Naive thymus-derived CD4-positive, alpha-beta T cell (primary cell): ENCODE measurements at places on chromosomes 13 and 19. TPM values are rescaled to one million over a fixed set of nuclear protein-coding genes. Genes with fewer than 3 reads are reported as not detected.

GRCh38 chr19:35377656-35378055, 6.8 kb downstream of the GPR42 start:
- no peak overlapping the region for H3K4me3 ChIP-seq
- no peaks in the 10 kb centered on the region for H3K36me3 ChIP-seq
- no peaks in the 10 kb centered on the region for H3K4me1 ChIP-seq
- H3K27ac ChIP-seq, result no peak overlapping the region

The SLC1A5 gene
- 107 and 120 TPM in 2 replicates for total RNA-seq

The ZNF784 gene
- total RNA-seq, result 10.2 TPM

The COX7A1 gene
- total RNA-seq, result not detected

DNA sequence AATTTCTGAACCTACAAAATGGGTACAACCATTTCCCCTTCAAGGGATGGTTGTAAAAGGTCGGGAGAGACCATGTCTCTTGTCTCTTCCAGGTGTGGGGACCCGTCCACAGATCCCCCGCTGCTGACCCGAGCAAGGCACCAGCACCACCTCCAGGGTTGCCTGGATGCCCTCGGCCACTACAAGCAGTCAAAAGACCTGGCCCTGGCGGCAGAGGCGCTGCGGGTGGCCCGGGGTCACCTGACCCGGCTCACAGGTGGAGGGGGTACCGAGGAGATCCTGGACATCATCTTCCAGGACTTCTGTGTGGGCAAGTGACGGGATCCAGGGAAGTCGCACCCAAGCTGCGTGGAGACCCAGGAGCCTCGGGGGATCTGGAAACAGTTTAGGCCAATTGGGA, 4.0 kb downstream of the GTPBP3 start:
- no peak overlapping the region for H3K27ac ChIP-seq
- H3K27me3 ChIP-seq, result no peaks in the 10 kb centered on the region
- no peaks in the 10 kb centered on the region for H3K36me3 ChIP-seq
- peaks cover 6% of the 10 kb centered on the region for H3K4me1 ChIP-seq
- DNase-seq, result no peak

The ZIC5 gene
- total RNA-seq, result not detected

DNA sequence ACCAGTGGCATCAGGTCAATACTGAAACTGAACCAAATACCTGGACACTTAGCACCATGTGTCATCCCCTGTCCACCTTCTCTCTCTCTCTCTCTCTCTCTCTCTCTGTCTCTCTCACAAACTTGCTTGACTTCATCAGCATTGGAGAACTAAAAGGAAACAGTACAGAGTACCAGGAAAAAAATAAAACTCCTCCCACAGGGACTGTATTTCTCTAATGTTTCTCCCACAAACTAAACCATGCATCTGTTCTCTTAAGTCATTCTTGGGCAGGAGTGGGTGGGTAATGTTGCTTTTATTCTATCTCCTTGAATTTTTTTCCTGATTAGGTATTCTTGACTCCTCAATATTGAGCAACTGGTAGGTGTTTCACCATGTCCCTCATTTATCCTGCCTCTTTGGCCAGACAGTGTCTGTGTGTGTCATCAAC, 112.9 kb upstream of the CACNA1A start:
- H3K4me1 ChIP-seq, result no peaks in the 10 kb centered on the region
- no peaks in the 10 kb centered on the region for H3K36me3 ChIP-seq
- no peak for DNase-seq
- H3K4me3 ChIP-seq, result no peak overlapping the region
- H3K27me3 ChIP-seq, result no peaks in the 10 kb centered on the region

DNA sequence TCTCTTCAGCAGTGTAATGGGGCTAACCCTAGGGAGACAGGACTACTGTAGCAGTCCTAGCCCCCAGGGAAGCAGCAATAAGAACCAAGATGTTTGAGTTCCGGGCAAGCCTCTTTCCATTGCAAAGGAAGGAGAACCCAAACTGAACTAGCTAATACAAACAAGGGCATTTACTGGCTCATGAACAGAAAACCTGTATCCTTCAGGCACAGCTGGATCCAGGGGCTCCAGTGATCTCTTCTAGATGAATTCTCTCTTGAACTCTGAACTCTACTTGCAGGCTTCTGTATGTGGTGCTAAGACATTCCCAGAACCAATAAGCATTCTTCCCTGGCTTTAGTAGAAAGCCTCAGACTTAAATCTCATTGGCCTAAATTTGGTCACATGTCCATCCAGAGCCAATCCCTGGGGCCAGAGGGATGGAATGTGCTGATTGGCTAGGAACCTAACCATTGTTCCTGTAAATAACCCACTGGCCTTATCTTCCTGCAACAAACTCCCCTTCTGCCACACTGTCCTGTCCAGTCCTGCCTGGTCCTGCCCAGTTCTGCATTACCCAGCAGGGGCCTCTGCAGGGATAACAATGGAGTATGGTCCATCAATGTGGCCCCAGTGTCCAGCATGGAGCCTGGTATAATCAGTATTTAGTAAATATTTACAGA, 3.9 kb upstream of the PODNL1 start:
- no peak overlapping the region for H3K4me3 ChIP-seq
- H3K36me3 ChIP-seq, result no peaks in the 10 kb centered on the region
- H3K4me1 ChIP-seq, result no peaks in the 10 kb centered on the region

GRCh38 chr19:17346109-17346671, 8.8 kb downstream of the GTPBP3 start:
- peaks cover 2% of the 10 kb centered on the region for H3K27me3 ChIP-seq
- no peaks in the 10 kb centered on the region for H3K36me3 ChIP-seq
- H3K4me3 ChIP-seq, result no peak overlapping the region
- DNase-seq, result peak; percentile 46

DNA sequence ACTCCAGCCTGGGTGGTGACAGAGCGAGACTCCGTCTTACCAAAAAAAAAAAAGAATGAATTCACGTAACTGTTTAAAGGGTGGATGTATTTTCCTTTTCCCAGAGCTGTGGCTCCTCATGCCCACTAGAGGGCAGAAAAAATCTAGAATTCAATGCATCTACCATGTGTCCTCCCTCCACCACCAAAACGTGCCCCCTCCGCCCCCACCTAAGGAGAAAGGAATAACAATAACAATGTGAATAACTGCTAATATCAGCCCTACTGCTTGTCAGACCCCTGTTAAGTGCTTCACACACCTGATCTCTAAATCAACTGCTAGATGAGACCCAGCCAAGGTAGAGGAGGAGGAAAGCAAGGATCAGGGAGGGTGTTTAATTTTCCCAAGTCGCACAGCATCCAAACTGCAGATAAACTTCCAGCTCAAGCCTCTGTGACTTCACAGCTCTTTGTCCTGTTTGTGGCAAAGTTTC, 20.2 kb upstream of the PNMA8B start:
- no peaks in the 10 kb centered on the region for H3K36me3 ChIP-seq
- no peaks in the 10 kb centered on the region for H3K27me3 ChIP-seq
- no peak overlapping the region for H3K4me3 ChIP-seq
- H3K27ac ChIP-seq, result no peak overlapping the region
- peaks cover 40% of the 10 kb centered on the region for H3K4me1 ChIP-seq
- peak; percentile 47 for DNase-seq

DNA sequence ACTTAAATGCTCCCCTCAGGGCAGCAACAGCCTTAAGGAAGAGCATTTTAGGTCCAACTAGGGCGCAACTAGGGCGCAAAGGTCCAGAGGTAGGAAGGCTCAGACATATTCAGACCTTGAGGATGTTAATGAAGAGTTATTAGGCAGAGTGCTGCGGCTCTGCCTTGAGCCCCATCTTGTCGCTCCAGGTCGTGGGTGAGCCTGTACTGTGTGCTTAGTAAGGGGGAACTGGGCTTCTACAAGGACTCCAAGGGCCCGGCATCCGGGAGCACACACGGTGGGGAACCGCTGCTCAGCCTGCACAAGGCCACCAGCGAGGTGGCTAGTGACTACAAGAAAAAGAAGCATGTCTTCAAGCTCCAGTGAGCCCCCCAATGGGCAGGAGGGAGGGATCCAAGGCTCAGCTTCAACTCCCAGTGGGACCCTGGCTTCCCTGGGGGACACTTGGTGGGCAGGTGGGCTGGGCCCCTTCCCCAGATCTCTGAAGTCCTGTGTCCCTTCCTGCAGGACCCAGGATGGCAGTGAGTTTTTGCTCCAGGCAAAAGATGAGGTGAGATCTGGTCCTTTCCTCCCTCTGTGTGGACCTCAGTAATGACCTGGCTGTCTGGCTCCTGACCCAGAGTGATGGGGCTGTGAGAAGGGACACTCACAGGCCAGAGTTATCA, 4.7 kb upstream of the SHKBP1 start:
- no peak for DNase-seq
- H3K27ac ChIP-seq, result no peak overlapping the region
- H3K4me3 ChIP-seq, result no peak overlapping the region
- H3K36me3 ChIP-seq, result no peaks in the 10 kb centered on the region

The NLRP4 gene
- total RNA-seq, result not detected

DNA sequence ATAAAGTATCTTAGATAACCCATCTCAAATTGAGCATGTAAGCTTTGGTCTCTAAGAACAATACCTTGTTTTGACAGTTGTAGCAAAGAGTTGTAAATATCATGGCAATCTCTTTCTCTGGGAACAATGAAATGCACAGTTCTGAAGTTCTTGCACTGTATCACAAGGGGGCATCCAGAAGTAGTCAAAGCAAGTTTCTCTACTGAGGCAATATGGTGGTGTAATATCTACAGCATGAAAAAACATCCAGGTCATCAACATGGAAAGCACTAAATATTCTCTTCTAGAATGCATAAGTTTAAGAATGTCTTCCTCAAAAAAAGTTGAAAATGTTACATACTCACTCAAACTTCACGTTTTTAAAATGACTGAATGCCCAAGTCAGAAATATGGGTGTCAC, 19.6 kb downstream of the MTMR6 start:
- H3K4me1 ChIP-seq, result no peaks in the 10 kb centered on the region
- no peak overlapping the region for H3K4me3 ChIP-seq
- no peaks in the 10 kb centered on the region for H3K27me3 ChIP-seq
- H3K36me3 ChIP-seq, result peaks cover 12% of the 10 kb centered on the region
- peak; percentile 28 for DNase-seq
- no peak overlapping the region for H3K27ac ChIP-seq

The ZSCAN4 gene
- total RNA-seq, result not detected

DNA sequence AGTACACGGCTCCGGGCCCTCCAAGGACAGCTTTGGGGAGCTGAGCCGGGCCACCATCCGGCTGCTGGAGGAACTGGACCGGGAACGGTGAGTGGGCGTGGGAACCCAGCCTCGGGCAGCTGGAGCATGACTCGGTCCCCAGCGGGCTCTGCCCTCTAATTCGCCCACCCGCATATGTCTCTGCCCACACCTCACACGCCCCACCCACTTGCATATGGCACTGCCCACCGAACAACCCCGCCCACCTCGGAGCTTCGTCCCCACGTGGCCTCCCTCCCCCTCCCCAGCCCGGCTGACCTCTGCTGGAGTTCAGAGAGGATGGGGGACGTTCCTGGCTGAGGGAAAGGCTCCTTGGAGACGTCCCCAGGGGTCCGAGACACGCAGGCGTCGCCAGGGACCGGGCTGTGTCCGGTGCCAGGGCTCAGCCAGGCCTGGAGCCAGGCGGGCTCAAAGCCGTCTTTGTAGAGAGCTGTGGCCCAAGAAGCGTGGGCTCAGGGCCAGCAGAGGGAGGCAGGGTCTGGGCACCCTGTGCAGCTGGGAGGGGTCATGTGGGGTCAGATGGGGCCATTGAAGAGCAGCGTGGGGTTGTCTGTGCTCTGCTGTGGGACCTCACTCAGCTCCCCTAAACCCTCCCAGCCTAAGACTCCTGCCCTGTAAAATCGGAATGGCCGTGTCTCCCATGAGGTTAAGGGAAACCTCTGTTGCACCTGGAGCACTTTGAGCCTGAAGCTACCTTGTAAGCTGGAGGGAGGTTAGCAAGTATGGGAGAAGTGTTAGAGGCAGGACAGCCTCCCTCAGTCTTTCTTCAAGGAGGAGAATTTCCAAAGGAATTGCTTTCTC, 3.8 kb downstream of the APC2 start:
- H3K27me3 ChIP-seq, result peaks cover 49% of the 10 kb centered on the region
- H3K27ac ChIP-seq, result no peak overlapping the region
- no peaks in the 10 kb centered on the region for H3K36me3 ChIP-seq

GRCh38 chr13:45231722-45232121, 30.9 kb upstream of the KCTD4 start:
- H3K27ac ChIP-seq, result no peak overlapping the region
- no peaks in the 10 kb centered on the region for H3K27me3 ChIP-seq
- H3K4me1 ChIP-seq, result no peaks in the 10 kb centered on the region
- H3K4me3 ChIP-seq, result no peak overlapping the region
- H3K36me3 ChIP-seq, result no peaks in the 10 kb centered on the region

- H3K36me3 ChIP-seq, result no peaks in the 10 kb centered on the region
- H3K27me3 ChIP-seq, result peaks cover 12% of the 10 kb centered on the region
- H3K27ac ChIP-seq, result no peak overlapping the region
- H3K4me3 ChIP-seq, result no peak overlapping the region
- peaks cover 13% of the 10 kb centered on the region for H3K4me1 ChIP-seq
Measured at GRCh38 chr19:41194157-41194552, 1.1 kb downstream of the CYP2S1 start.

GRCh38 chr13:111129465-111130115, 14.5 kb downstream of the ARHGEF7 start:
- H3K36me3 ChIP-seq, result no peaks in the 10 kb centered on the region
- H3K27me3 ChIP-seq, result no peaks in the 10 kb centered on the region
- no peak overlapping the region for H3K27ac ChIP-seq
- DNase-seq, result no peak
- H3K4me3 ChIP-seq, result no peak overlapping the region

The SLC17A7 gene
- 0.22 TPM for total RNA-seq

GRCh38 chr19:14517446-14517839, 754 bp downstream of the DNAJB1 start:
- peaks cover 15% of the 10 kb centered on the region for H3K36me3 ChIP-seq
- H3K4me3 ChIP-seq, result peak overlapping the region; percentile 73
- peaks cover 59% of the 10 kb centered on the region for H3K4me1 ChIP-seq
- no peak for DNase-seq
- peak overlapping the region; percentile 92 for H3K27ac ChIP-seq

The UPK1A gene
- total RNA-seq, result not detected

GRCh38 chr19:1062387-1063029, 4.5 kb upstream of the ARHGAP45 start:
- H3K27me3 ChIP-seq, result no peaks in the 10 kb centered on the region
- no peak for DNase-seq
- no peak overlapping the region for H3K4me3 ChIP-seq
- peaks cover 43% of the 10 kb centered on the region for H3K4me1 ChIP-seq
- peak overlapping the region; percentile 10 for H3K27ac ChIP-seq
- no peaks in the 10 kb centered on the region for H3K36me3 ChIP-seq

GRCh38 chr19:52170863-52171320, 529 bp downstream of the ZNF836 start:
- peaks cover 6% of the 10 kb centered on the region for H3K36me3 ChIP-seq
- peaks cover 19% of the 10 kb centered on the region for H3K4me1 ChIP-seq
- peak overlapping the region; percentile 92 for H3K4me3 ChIP-seq
- peak overlapping the region; percentile 92 for H3K27ac ChIP-seq
- DNase-seq, result no peak
- no peaks in the 10 kb centered on the region for H3K27me3 ChIP-seq

- H3K4me3 ChIP-seq, result peak overlapping the region; percentile 19
- H3K36me3 ChIP-seq, result no peaks in the 10 kb centered on the region
- peaks cover 27% of the 10 kb centered on the region for H3K27me3 ChIP-seq
- H3K4me1 ChIP-seq, result peaks cover 24% of the 10 kb centered on the region
- no peak overlapping the region for H3K27ac ChIP-seq
Measured at GRCh38 chr13:20192158-20192835, 441 bp downstream of the GJB2 start.

The ZNF90 gene
- total RNA-seq, result 7.7 TPM

The GSX1 gene
- total RNA-seq, result not detected
